ENCODE measurements at places on chromosomes 1 and 21.
A peak's percentile ranks its signal among the peaks of the same experiment; 100 is the strongest.

DNA sequence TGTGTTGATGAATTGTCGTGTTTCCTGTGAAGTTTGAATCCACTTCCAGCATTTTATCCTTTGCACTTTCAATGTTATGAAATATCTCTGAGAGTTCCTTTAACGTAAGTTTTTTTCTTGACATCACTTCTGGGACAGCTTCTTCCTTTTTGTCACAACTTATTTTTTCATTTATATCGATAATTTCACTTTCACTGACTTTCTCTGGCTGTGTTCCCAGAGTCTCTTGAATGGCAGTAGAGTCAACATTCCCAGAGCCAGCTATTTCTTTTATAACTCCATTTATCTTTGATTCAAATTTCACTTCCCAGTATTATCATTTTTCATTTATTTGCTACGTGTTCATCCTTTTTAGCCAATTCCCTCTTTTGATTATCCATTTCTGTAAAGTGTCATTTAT is 256.5 kb downstream of the PAPPA2 start:
- no peak for DNase-seq

DNA sequence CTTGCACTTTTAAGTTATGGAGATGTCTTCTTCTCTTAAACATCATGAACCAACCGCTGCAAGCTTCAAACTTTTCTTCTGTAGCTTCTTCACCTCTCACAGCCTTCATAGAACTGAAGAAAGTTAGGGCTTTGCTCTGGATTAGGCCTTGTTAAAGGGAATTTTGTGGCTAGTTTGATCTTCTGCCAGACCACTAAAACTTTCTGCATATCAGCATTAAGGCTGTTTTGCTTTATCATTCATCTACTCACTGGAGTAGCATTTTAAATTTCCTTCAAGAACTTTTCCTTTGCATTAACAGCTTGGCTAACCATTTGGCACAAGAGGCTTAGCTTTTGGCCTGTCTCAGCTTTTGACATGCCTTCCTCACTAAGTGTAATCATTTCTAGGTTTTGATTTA is 43.0 kb upstream of the RGL1 start:
- no peak for DNase-seq

GRCh38 chr21:33850985-33851384 is 64.6 kb downstream of the ATP5PO start:
- no peak for DNase-seq

DNA sequence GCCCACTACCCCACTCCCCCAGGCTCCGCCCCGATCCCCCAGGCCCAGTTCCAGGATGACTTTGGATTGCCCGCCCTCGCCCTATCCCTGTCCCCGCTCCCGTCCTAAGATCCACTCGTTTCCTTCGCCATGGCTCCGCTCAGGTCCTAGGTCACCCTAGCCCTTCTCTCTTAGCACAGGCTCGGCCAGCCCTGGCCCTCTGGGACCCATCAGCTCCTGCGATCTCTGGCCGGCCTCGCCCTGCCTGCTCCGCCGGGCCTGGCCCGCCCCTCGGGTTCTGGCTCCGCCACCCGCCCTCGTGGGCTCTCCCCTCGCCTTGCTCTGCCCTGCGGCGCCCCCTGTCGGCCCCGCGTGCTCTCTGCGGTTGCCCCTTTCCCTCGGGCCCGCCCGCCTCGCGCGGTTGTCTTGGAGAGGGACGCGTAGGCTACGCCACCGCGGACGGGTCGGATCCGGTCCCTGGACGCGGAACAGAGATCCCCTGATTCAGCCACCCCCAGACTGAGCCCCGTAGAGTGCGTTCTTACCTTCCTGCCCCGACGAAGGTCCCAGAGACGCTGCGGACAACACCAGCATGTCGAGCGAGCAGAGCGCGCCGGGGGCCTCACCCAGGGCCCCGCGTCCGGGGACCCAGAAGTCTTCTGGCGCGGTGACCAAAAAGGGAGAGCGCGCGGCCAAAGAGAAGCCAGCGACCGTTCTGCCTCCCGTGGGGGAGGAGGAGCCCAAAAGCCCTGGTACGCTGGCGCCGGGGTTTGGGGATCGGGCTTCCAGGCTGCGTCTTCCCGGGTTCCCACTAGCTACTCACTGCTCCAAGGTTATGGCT is at the start of gene LRRC71:
TSS of gene LRRC71 (plus strand) at position 400 of the 820 bp plus-strand sequence. CDS start at position 572, 172 bp downstream.
- peak; percentile 79 for DNase-seq

- no peak for DNase-seq
These were observed 34.8 kb downstream of the ACTL8 start for GRCh38 chr1:17789926-17790325.
